ENCODE measurements at places on chromosomes 11 and 22. TPM values are rescaled to one million over a fixed set of nuclear protein-coding genes. Genes with fewer than 3 reads are reported as not detected.

DNA sequence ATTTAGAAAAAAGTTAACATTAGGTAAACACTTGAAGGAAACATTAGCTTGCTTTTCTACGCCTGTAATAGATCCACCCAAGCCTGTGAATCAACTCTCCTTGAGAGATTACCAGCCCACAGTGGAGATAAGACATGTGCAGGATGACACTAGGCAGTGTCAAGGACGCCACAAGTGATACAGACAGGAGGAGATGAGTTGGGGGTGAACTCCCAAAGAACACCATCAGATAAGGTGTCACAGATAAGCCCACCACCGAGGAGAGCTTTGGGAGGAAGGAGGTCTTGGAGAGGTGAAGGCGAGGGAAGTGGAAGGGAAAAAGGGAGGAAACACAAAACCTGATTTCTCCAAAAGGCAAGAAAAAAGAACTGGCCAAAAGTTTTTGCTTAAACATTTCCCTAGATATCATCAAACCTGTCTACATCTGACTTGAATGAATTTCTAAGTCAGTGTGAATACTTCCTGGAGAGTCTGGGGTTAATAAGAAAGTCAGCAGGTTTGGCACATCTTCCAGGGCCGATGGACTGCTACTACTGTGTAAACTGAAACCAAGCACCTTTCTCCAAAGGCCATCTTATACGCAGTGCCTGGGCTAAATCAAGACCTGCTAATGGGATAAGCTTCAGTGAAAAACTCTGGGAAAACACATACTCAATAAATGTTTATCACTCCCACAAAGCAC lies 15.5 kb downstream of the CLTCL1 start:
- DNase-seq: no peak

NNMT gene
- 322 TPM for total RNA-seq

MSANTD4 gene
- 18.3 TPM for total RNA-seq

YAP1 gene
- total RNA-seq: 112 TPM

DNA sequence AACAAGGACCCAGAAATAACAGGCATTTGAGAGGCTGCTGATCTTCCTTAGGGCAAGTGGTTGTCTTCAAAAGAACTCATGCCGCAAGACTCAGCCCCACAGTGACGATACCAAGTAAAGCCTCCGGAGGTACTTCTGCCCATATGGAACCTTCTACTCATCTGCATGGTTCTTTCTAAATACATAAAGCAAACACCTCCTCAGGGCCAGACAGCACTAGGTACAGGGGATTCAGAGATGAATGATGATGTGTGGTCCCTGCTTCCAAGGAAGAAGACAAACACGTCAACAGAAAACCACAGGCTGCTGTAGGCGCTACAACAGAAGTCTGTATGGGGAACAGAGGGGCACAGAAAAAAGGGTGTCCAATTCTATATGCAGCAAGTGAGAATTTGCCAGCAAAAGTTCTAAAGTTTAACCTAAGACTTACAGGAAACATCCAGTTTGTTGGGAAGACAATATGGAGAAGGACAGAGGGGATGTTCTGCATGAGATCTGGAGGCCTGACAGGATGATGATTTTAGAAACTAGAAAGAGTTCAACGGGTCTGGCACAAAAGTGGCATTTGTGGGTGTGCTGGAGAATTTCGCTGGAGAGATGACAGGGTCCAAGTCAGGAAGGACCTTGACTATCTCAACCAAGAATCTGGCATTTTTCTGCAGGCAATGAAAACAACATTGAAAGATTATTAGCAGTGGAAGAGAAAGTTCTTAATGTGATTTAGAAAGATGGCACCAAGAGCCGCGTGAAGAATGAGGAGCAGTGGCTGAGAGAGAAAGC lies 23.7 kb downstream of the JAML start:
- no peak for DNase-seq

P2RX3 gene
- total RNA-seq: not detected

DNA sequence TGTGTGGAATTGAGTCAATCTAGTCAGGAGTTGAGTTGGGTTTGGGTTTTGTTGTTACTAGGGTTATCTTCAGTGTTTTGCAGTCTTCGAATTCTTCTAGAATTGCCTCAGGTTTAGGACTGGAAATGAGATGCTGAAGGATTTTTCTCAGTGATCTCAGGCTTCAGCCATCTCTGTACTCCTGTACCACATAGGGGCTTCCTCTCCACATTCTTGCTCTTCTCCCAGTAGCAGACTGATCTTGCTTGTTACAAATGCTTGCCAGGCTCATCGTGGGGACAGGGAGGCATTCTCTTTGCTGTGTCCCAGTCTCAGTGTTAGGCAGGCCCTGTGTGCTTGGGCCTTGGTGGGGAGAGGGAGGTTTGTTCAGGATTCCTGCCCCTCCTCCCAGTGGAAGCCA lies 96.1 kb downstream of the LRRC32 start:
- DNase-seq: no peak

KIF18A gene
- total RNA-seq: 0.89 TPM

NRGN gene
- 6.2 TPM for total RNA-seq

- no peak for DNase-seq
Observed at GRCh38 chr11:93279851-93280347, 50.6 kb upstream of the DEUP1 start.

MUC2 gene
- total RNA-seq: not detected

GRCh38 chr11:100777103-100777502 lies 90.0 kb downstream of the ARHGAP42 start:
- no peak for DNase-seq

GRCh38 chr11:36034551-36035331 lies 90.9 kb downstream of the LDLRAD3 start:
- no peak for DNase-seq

METTL15 gene
- total RNA-seq: 21.0 TPM
